Stimulated activated CD8-positive, alpha-beta memory T cell treated with anti-CD3 and anti-CD28 coated beads, Interleukin-2, amount 100 ng/mL, for 48 hours (primary cell): ENCODE measurements at places on chromosomes 2 and 18.

GRCh38 chr18:62258616-62259015 lies 66.5 kb upstream of the TNFRSF11A start:
- DNase-seq: no peak

DNA sequence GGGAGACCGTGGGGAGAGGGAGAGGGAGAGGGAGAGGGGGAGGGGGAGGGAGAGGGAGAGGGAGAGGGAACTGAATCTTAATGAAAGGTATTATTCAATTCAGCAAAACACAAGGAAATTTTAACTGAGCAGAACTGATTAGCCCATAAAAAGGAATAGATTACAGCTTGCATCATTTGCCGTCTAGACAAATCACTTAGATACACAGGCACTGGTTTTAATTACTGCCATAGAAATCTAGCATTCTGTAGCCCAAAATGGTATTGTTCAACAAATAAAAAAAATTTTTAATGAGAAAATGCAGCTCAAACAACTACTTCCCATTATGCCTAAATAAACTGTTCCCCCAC lies 7.9 kb upstream of the KCNF1 start:
- DNase-seq: no peak

GRCh38 chr2:115414466-115414865 lies 972.0 kb downstream of the DPP10 start:
- no peak for DNase-seq

DNA sequence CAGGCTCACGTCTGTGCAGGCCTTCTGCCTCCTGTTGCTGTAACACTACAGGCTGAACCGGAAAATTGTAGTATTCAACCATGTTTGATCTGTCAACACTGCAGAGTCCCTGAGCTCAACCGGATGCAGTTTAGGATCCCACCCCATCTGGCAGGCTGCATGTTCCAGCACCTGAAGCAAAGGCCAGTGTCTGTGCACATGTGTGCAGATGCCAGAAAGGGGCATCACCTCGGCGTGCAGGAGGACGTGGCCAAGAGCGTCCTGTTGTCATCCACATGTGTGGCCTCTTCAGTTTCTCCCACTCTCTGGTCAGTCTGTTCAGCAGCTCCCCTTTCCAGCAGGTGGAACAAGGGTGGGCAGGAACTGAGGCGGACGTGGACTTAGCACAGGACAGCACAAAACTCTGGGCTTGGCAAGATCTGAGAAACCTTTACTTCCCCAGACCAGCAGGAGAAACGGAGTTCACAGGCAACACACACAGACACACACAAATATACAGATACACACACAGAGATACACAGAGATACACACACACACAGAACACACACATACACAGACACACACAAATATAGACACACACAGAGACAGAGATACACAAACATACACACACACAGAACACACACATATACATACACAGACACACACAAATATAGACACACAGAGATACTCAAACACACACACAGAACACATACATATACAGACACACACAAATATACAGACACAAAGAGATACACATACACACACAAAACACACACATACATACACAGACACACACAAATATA lies 111.3 kb downstream of the NDUFA10 start:
- no peak for DNase-seq

GRCh38 chr2:69185807-69186206 lies 172.8 kb downstream of the ANTXR1 start:
- no peak for DNase-seq

DNA sequence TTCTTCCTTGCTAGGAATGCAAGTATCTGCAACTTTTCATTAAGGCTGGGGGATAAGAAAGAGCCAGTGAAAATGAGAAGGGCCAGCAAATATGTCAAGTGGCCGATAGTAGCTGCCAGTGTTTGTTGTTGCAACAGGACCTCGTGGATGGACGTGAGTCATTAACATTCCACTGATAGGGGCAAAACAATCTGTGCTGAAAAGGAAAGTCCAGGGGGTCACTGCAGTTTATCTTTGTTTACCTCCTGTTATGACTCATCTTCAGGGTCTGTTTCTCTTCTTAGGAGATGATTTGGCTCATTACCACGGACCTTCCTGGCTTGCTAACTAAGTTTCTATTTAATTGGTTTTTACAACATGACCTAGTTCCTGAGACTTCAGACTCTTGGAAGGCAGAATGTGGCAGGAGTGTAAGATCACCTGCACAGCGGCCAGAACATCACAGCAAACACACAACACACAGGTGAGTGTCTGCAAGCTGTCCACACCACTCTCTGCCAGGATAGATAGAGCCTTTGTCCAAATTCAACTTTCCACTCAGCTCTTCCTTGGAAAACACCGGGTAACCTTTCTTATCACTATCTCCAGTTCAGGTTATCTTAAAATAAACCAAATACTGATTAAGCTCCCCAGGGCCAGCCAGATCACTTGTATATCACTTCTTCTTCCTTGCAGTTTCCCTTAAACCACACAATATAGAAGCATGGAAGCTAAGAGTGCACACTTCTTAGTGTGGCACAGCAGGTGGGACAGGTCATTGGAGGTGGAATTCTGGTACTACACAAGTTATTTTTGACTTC lies 157.5 kb upstream of the LMAN1 start:
- DNase-seq: no peak

DNA sequence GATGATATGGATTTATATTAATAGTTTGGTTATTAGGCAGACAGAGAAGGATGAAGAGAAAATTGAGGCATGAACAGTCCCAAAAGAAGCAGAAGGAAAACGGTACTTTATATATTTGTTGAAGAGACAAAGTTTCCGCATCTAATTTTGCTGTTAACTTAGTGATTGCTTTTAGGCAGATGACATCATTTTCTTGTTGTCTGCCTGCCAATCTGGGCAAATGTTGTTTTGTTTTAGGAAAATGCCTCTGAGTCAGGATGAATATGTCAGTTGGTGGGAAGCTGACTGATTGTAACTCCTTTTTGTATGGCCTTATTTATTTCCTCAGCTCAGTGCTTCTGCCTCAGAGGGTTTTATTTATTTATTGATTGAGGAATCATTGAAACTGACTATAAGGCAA lies 52.5 kb upstream of the CAVIN2 start:
- no peak for DNase-seq

- no peak for DNase-seq
These were observed 51.1 kb downstream of the DSC3 start for GRCh38 chr18:30991397-30991796.

DNA sequence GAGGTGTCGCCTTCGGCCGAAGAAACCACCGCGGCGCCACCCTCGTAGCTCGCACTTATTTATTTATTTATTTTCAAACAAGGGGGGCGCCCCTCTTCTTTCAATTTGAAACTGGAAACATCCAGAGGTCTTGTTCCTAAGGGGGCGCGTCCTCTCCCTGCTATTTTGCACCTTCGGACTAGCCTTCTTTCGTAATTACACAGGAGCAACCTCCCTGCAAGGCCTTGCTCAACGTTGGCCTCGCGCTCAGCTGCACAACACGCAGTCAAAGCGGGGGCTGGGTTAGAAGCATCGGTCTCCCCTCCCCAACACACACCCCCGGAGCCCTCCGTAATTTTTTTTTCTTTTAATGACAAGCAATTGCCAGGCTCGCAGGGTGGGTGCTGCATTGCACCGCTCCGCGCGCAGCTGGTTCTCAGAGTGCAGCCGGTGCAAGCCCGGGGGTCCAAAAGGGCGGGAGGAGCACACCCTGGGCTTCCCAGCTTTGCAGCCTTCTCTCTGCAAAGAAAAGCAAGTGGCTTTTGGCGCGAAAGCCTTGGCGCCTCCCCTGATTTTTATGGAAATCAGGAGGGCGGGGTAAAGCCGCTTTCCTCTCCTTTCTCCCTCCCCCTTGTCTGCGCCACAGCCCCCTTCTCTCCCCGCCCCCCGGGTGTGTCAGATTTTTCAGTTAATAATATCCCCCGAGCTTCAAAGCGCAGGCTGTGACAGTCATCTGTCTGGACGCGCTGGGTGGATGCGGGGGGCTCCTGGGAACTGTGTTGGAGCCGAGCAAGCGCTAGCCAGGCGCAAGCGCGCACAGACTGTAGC lies at the start of gene MYCN:
Gene MYCN, plus strand, starts transcription at position 697 of the 807 bp plus-strand sequence. CDS start 1,515 bp downstream, outside the sequence.
- no peak for DNase-seq

DNA sequence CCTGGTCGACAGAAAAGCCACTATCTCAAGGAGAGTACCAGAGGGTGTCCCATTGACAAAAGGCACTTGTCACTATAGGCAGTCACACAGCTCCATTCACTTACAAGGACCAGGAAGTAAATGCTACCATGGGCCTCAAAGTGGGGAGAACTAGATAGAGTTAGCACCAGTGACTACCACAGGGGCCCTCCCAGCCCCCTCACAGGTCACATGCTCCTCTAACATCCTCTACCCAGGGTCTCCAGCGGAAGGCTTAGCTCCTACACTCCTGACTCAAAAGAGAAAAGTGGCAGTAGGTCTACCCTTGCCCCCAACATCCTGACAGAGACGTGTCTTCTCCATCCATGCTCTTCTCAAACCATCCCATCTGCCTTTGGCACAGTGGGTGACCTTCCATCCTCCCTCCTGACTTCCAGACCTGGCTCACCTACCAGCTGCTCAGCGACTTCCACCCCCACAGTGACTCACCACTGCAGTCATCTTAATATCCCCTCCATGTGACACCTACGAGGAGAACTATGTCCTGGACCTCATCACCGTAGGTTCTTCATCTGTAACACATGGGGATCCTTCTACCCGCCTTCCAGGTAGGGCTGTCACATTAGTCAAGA lies 5.6 kb upstream of the DNMT3A start:
- no peak for DNase-seq

- DNase-seq: no peak
These were observed 77.3 kb downstream of the AGAP1 start for GRCh38 chr2:235570966-235571692.

GRCh38 chr18:34543945-34544344 lies 166.2 kb upstream of the DTNA start:
- no peak for DNase-seq

- no peak for DNase-seq
These were observed 21.4 kb downstream of the ZNF24 start for GRCh38 chr18:35322486-35323458.

DNA sequence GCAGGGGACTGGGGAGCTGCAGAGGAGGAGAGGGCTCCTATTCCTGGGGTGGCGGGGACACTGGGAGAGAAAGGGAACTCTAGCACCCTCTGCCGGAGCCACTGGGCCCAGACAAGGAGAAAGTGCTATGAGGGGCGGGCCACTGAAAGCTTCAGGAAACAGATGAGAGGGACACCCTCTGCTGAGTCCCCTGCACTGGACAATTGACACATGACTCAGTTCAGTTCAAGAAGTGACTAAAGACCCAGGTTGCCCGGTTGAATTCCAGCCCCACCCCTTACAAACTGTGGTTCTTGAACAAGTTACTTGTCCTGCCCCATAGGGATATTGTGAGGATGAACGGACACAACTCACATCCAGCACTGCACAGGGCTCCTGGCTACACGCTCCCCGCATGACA lies 5.0 kb downstream of the RUFY4 start:
- DNase-seq: peak; percentile 8

DNA sequence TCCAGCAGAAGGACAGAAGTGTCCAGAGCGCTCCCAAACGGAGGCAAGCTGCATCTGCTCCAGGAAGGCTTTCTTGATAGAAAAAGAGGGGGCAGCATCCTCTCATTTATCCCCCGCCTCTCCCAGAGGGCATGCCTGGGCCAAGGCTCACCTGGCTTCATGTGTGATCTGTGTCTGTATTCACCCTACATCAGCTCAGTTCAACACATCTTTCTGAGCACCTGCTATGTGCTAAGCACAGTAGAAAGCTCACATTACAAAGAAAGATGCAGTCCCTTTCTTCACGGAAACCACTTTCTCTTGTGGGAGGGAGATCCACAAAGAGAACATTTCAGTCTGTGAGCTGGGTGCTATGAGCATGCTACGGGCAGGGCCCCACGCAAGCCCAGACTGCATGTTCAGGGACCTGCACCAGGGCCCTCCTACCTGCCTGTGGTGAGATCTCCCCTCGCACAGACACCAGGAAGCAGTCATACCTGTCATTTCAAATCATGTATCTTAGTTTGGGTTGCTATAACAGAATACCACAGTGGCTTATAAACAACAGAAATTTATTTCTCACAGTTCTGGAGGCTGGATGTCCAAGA lies 90.7 kb downstream of the PDCL3 start:
- DNase-seq: no peak

DNA sequence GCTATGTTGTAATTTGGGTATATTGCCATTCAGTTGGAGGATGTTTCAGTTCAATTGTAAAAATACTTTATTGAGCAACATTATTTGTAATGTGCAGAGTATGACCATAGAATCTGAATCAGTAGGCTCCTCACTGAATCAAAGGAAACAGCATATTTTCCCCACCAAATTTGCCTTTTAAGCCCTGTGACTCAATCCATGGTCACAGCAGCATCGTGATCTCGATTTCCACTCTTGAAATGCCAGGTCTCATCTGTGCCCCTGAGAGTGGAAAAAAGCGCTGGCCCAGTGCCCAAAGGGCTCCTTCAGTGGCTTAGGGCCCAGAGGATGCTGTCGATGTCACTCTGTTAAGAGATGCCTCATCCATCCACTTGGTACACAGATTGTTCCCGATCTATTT lies 57.5 kb downstream of the FHOD3 start:
- no peak for DNase-seq

- DNase-seq: no peak
These were observed 178.7 kb downstream of the FMNL2 start for GRCh38 chr2:152513681-152514080.

GRCh38 chr2:128379021-128380015 lies 60.6 kb upstream of the HS6ST1 start:
- DNase-seq: no peak

DNA sequence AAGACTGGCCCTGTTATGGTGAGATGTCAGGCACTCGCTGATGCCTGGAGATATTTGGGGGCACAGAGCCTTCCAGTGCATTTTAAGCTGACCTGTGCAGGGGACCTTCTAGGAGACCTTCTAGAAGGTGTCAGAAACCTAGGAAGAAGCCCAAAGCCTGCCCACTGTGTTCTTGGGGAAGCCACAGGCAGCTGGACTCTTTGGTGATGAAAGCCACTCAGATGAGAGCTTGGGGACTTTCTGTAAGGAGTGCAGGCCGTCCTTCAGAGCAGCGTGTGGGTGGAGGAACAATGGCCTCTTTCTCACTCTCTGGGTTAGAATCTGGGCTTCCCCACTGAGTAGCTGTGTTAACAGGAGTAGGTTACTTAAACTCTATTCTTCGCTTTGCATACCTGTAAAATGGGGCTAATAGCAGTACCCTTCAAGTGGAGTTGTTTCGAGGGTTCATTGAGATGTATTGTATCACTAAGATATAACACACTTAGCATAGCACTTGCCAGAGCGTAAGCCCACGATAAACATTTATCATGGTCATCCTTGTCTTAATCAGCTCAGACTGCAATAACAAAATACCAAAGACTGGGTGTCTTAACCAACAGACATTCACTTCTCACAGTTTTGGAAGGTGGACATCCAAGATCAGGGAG lies 322.3 kb upstream of the EPAS1 start:
- no peak for DNase-seq

DNA sequence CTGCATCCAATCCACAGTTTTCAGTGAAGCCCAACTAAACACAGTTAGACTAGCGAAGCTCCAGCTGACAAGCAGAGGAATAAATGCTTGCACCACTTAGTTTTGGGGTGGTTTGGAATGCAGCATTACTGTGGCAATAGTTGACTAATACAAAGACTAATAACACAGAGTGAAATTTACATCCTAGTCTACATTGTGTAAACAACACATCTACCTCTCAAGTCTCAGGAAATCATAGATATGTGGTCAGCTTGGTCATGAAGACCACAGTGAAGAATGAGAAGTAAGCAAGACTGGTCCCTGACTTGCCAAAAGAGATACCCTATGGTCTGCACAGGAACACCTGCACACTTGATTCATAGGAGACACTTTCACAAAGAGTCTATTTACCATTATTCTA lies 155.1 kb upstream of the TANK start:
- no peak for DNase-seq
